ENCODE measurements at places on chromosomes 7 and 10.

DNA sequence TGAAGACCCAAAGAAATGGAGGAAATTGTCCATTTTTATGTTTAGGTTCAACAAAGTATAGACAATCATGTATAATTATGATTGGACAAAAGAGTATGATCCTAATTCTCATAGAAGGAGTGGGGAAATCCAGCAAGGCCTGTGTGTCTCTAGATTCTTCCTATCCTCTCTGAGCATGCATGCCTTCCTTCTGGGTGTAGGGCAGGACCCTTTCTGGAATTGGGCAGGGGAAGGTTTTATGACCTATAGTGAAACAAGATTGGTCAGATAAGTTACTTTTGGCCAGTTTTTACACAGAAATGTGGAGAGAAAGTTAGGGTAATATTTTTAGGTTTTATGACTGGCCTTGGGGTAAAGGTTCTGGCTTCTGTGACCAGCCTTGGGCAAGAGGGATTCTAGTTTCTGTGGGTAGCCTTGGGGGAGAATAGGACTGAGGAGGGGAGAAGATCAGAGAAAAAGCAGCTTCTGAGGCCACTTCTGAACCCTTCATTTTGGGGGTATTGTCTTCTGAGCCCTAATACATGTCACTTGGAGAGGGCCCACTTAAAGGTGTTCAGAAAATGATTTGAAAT lies 289.4 kb downstream of the EXOC4 start:
- no peak for DNase-seq

DNA sequence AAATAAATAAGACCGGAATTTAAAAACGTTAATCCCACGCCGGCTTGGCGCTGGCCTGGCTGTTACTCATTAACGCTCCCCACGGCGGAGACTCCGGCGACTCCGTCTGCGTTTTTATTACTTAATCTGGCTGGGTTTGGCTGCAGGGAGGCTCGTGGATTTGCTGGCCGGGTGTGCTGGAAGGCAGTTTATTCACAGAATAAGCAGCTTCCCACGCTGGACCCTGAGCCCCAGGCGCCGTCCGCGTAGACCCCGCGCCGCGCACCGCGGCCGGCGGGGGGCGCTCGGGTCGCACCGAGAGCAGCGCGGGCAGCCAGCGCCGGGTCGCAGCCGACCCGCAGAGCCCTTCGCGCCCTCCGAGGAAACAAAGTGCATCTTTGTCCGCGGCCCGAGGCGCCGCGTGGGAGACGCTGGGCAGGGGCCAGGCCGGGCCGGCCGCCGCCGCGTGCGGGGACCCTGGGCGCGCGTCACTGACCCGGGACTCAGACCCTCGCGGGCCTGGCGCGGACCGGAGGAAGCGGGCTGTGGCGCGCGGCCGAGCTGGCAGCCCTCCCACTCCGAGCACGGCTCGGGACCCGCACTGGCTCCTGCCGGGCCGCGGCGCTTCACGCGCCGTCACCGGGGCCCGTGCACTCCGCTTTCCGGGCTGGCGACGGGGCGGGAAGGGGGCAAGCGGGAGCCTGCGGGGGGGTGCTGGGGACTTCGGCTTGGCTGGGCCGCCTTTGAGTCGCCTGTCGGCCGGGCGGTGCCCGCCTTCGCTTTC lies 587 bp upstream of the GRK5 start:
- peak; percentile 73 for DNase-seq

GRCh38 chr10:110967009-110967630 lies 47.7 kb downstream of the SHOC2 start:
- peak; percentile 24 for DNase-seq

GRCh38 chr10:33145451-33146188 lies 187.6 kb upstream of the ITGB1 start:
- peak; percentile 26 for DNase-seq

- DNase-seq, result no peak
These were observed 29.8 kb downstream of the CPVL start for GRCh38 chr7:29116361-29117200.

GRCh38 chr7:105461518-105461917 lies 60.6 kb downstream of the PUS7 start:
- no peak for DNase-seq

DNA sequence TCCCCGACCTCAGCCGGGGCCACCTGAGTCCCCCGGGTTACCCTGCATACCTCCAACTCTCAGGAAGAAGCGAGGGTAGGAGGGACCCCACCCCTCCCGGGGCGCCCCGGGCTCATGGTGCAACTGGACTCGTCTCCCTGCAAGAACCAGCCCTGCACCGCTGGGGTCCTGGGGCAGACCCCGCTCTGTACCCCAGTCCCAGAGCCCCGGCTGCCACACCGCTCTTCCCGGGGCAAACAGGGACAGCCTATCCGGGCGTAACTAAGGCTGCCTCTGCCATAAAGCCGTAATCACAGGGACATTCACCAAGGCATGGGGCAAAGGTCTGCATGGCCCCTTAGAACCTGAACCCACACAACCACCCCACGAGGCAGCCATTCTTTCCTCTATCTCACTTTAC lies 6.7 kb upstream of the MAFK start:
- no peak for DNase-seq

DNA sequence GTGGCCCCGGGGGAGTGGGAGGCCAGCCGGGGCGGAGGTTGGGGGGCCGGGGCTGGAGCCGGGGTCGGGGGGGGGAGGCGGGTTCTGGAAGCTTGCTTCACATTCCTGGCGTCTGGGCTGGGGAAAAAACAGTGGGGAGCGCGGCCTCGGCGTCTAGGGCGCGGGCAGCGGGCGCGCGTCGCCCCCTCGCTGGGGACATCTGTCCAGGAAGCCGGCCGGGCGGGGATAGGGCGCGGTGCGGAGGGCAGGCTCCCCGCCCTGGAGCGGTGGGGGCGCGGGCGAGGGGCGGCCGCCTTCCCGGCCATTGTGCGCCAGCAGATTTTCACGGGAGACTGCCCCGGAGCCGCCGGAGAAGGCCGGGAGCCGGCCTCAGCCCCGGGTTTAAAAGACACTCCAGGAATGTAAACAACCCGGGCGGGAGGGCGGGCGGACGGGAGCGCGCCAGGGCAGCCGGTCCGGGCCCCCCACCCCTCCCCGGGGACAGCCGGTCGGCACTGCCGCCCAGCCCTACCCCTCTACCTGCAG lies 1.4 kb downstream of the ZMIZ1 start:
- DNase-seq, result no peak

DNA sequence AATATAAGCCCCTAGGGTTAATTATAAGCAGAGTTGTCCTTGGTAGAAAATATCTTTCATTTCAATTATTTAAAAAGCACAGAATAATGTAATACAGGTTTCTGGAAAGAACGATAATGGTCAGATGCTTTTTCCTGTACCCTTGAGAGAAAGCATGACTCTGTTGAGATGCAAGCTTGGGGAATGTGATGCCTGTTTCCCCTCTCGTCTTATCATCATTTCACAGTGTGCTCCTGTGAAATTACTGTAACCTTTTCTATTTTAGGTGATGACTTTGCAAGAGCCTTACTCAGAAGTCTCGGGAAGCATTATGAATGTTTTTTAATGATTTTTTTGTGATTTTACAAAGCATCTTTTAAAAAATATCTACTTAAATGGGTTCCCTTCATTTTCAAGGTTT lies 243.0 kb downstream of the POLR1F start:
- no peak for DNase-seq

- DNase-seq, result no peak
These were observed 32.2 kb downstream of the PLXDC2 start for GRCh38 chr10:19848226-19848985.

GRCh38 chr7:132577206-132578049 lies 1.2 kb upstream of the PLXNA4 start:
- no peak for DNase-seq

- DNase-seq, result no peak
These were observed 5.6 kb upstream of the POM121 start for GRCh38 chr7:72919256-72919775.

DNA sequence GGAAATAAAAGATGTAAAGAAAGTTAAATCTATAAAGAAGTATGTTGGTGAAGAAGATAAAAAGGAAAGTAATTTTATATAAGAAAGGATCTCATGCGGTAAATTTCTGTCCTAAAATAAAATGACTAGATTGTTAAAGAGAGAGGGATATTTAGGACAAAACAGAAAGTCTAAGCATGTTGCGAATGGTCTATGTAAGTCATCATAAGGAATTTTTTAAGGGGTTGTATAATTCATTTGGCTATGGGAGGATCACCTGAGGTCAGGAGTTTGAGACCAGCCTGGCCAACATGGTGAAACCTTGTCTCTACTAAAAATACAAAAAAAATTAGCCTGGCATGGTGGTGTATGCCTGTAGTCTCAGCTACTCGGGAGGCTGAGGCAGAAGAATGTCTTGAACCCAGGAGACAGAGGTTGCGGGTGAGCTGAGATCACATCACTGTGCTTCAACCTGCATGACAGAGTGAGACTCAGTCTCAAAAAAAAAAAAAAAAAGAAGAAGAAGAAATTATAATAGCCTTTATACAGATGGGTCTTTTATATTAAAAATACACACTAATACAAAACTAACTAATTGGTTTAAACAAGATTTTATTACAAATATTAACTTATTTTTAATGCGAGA lies 294.3 kb downstream of the MAGI2 start:
- DNase-seq, result no peak

DNA sequence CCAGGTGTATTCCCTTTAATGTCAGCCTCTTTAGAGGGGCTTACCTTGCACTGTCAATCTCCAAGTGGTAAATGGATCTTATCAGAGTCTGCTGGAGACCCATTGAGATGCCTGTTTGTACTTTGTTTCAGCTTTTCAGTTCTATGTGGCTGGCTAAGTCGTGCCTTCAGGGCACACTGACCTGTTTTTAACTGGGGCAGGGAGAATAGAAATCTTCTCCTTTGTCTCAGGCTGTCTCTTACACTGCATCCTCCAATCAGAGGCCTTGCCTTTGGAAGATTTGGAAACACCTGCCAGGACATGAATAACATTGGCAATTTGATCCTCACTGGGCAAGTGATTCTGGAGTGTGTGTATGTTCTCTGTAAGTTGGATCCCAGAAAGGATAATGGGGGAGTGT lies 65.0 kb downstream of the POU6F2 start:
- DNase-seq, result no peak

GRCh38 chr10:89942217-89942616 lies 240.8 kb downstream of the KIF20B start:
- DNase-seq, result no peak

DNA sequence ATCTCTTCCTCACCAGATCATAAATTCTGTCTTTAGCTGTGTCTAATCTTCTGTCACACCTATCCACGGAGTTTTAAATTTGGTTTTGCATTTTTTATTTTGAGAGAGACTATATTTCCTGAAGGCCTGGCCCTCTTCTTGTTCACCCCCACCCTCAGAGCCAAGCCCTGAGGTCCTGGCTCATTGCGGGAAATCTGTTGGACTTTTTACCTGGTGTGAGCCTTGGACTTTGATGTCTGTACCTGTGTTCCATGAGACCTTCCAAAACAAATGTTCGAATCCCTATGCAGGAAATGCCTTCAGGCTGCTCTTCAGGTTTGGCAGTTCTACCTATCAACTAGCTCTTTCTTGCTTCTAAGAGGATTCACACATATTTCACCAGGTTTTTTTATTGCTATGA lies 175.2 kb upstream of the GRB10 start:
- no peak for DNase-seq

DNA sequence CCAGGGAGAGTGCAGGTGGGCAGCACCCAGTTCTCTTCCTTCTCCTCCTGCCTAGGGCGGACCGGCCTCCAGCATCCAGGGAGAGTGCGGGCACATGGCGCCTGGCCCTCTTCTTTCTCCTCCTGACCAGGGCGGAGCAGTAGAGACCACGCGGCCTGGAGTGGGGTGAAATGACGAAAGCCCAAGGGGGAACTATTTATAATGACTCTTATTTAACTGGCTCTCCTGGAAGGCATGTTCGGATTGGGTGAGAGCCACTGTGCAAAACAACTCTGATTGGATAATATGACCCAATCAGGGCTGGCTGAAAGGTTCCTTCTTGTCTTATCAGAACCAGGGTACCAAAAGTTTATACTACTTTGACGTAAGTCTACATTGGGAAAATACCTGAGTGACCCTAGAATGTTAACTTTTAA lies 63.1 kb downstream of the ZNF37A start:
- DNase-seq, result no peak

GRCh38 chr10:3238115-3238871 lies 65.7 kb upstream of the PITRM1 start:
- no peak for DNase-seq

GRCh38 chr10:131698232-131698631 lies 202.6 kb upstream of the PPP2R2D start:
- no peak for DNase-seq

GRCh38 chr7:41446606-41447449 lies 256.1 kb downstream of the INHBA start:
- no peak for DNase-seq

- DNase-seq, result no peak
These were observed 20.6 kb upstream of the PDCD4 start for GRCh38 chr10:110851020-110851612.

- DNase-seq, result no peak
These were observed 26.3 kb upstream of the COL1A2 start for GRCh38 chr7:94368371-94368791.

GRCh38 chr7:12570534-12571461 lies at the start of gene SCIN:
Gene SCIN, plus strand, starts transcription at chr7:12570720. Its CDS starts 67 bp downstream, at chr7:12570787.
- peak; percentile 82 for DNase-seq
